Sciatic nerve (tissue), 2 donors: ENCODE measurements at places on chromosomes 12 and 14.

GRCh38 chr14:23148591-23149249 is 29.7 kb upstream of the CEBPE start:
- DNase-seq = no peak

DNA sequence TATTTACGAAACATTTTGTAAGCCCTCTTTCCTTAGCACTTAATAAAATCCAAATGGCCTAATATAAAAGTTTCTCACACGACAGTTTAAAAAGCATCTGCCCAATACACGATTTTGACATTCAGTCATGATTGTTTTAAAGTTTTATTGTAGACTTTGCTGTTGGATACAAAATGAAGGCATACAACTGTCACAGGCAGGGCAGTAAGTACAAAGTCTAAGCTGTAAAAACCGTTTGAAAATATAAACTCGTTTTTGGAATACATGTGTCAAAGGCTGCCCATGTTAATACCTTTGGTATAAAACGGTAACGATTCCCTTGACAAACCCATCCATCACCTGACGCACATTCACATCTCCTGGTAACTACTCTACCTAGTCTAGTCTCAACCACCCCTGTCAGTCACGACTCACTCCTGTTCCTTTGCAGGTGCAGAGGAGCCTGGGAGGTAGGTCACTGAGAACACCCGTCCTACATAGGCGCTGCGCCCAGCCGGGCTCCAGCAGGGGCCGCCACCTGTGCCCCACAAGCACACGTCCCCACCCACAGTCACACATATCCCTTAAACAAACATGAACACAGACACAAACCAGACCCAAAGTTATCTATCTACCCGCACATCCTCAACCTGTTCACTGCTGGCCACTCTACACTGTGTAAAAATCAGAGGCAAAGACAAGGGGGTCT is 27.1 kb downstream of the KCTD10 start:
- DNase-seq = no peak

DNA sequence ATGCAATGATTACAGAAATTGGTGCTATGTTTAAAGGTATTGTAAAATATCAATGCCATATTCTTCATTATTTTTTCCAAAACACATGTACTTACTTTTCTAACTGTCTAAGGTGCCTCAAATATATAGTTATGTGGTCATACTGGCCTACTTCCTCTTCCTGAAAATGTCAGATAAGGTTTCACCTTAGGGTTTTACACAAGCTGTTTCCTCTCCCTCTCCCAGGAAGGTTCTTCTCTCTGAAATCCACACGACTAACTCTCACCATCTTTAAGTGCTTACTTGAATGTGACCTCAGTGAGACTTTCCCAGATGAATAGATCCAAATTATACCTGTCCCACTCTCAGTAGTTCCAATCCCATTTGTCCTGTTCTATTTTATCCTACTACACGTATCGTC is 11.6 kb upstream of the CLEC4D start:
- DNase-seq = no peak

DNA sequence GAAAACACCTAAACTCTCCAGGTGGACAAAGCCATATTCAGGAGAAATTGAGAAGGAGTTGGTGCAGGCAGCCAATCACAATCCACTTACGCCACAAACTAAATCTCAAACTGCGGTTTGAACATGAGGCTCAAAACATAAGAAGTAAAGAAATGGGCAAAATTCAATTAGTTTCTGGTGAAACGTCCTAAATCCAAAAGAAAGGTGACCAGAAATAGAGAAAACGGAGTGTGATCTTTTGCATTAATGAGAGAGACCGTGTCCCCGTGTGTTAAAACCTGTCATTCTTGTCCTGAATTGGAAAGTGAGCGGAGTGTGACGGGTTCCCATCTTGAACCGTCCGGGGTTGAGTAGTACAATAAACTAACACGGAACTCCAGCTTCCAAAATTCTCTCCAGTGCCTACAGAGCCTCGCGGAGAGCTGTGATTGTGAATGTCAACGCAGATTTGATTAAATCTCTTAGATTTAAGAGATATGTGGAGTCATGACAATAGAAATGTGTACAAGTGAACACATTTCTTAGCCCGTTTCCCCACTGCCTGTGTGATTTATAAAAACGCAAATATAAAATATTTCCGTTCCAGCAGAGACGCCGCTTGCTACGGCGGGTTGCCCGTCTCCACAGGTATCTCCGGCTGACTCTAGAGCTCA is 595 bp upstream of the METAP2 start:
- DNase-seq = no peak

DNA sequence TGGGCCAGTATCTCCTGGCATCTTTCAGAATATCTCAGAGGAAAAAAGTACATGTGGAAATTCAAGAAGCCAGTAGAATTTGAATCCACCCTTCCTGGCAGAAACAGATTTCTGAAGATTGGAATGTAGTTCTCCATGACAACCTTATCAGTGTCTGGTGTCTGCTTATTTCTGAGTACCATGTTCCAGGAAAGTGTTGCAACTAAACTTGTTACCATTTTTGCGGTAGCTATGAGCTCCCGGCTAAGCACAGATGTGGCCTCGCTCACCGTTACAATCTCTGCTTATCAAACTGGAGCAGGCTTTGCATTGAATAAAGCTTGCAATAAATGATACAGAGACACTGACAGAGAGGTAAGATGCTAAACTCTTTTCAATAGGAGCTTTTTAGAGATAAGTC is 13.0 kb upstream of the ITPR2 start:
- no peak for DNase-seq

DNA sequence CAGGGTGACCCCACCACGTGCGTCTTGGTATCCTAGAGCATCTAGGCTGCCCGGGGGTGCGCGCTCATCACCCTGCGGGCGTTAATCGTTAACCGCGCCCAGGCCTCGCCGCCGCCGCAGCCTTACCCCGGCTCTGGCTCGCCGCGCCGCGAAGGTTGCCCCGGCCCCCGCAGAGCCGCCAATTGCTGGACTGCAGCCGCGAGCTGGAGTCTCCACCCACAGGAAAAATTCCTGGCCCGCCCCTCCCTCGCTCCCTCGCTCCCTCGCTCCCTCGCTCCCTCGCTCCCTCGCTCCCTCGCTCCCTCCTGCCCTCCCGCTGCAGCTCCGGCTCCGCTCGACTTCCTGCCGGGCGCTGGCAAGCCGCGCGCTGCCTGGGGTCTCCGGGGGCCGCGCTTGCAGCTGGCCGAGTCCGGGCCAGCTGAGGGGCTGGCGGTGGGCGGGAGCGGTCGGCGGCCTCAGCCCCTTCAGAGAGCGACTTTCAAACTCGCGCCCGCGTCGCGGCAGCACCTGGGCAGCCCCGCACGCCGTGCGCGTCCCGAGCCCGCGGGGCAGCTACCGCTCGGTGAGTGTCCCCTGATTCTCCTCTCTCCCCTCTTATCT is at the start of gene PLEKHG3:
PLEKHG3 (plus strand) TSS at position 282 of the 600 bp plus-strand sequence. CDS start 23,208 bp downstream, outside the sequence.
- peak; percentile 90 for DNase-seq

- DNase-seq = no peak
Observed at GRCh38 chr14:96197969-96198368, 6.7 kb upstream of the BDKRB2 start.

DNA sequence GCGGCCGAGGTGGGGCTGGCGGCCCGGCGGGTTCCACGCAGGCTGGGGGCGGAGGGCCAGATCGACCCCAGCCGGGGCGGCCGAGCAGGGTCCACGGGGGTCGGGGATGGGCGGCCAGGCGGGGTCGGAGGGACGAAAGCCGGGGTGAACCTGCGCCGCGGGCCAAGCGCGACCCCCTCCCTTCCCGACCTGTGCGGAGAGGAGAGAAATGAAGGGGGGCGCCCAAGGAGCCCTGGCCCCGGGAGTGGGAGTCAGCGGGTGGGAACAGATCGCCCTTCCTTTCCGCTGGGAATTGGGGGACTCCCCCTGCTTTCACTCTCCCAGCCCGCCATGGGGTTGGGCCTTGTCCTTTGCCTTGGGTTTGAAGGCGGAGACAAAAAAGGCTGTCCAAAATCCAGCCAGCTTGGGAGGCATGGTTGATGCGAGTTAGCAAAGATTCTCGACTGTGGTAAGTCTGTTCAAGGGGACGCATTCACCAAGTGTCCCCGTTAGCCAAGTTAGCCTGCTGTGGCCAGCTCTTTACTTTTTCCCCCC is 559 bp upstream of the CKAP4 start:
- peak; percentile 83 for DNase-seq

DNA sequence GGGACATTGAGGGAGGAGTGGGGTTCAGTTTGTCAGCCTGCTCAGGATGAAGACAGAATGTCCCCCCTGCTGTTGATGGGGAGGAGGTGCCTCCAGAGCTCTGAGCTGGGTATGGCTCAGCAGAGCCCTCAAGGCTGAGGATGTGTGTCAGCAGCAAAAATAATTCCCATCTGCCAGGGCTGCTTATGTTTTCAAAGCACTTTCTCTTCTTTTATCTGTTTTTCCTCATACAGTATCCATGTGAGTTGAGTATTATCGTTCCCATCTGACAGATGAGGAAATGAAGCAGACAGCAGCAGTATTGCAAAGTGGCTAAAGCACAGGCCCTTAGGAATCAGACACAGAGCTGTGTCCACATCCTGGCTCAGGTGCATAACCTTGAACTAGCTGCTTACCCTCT is 94.1 kb downstream of the SLC8A3 start:
- DNase-seq = no peak

DNA sequence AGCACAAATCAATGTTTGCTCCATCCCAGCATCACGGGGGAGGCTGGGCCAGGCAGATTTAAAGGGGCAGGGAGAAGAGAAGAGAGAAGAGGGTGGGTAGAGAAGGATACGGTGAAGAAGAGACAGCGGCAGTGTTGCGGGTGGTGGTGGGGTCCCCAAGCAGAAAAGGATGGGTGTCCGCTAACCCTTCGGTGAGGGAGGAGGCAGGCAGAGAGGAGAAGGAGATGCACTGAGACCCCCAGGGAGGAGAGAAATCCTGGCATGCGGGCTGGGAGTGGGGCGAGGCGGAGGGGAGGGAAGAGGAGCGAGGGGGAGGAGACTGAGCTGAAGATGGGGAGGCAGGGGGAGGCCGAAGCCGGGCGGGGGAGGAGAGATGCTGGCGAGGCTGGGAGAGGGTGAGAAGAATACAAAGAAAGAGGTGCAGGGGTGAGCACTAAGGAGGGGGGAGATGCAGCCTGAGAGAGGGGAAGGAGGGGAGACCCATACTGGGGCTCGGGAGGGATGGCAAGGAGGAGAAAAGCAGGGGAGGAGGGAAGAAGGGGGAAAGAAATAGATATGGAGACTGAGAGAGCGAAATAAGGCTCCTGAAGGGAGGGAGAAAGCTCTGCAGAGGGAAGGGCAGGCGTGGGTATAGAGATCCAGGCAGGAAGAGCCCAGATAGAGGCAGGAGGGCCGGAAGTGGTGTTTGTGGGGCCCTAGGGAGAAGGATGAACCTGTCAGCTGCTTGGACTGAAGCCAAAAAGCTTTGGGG is at the start of gene JPH4:
JPH4 (minus strand) TSS at position 231 of the 751 bp plus-strand sequence. CDS start 1,337 bp downstream, outside the sequence.
- no peak for DNase-seq

GRCh38 chr12:4974217-4974616 is 64.5 kb downstream of the KCNA1 start:
- no peak for DNase-seq

GRCh38 chr12:102118874-102119273 is 1.0 kb downstream of the NUP37 start:
- no peak for DNase-seq

DNA sequence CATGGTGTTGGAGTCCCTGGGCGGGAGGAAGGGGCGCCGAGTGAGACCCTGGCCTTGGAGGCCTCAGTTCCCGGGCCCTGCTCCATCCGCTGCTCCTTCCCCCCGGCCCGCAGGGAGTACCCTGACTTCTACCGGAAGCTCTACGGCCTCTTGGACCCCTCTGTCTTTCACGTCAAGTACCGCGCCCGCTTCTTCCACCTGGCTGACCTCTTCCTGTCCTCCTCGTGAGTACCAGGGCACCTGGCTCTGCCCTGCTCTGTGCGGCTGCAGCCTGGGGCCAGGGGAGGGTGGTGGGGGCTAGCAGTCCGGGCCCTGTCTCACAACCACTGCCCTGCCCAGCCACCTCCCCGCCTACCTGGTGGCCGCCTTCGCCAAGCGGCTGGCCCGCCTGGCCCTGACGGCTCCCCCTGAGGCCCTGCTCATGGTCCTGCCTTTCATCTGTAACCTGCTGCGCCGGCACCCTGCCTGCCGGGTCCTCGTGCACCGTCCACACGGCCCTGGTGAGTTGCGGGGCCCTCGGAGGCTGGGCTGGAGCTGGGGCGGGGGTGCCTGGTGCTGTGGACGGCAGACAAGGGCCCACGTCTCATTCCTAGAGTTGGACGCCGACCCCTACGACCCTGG is 7.0 kb downstream of the NOC4L start:
- peak; percentile 54 for DNase-seq

DNA sequence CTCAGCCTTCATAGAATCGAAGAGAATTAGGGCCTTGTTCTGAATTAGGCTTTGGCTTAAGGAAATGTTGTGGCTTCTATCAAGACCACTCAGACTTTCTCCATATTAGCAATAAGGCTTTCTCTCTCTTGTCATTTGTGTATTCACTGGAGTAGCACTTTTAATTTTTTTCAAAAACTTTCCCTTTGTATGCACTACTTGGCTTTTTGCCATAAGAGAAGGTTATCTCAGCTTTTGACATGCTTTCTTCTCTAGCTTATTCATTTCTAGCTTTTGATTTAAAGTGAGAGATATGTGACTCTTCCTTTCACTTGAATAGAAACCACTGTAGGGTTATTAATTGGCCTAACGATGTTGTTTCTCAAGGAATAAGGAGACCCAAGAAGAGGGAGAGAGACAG is 244.2 kb downstream of the GPHN start:
- DNase-seq = no peak

DNA sequence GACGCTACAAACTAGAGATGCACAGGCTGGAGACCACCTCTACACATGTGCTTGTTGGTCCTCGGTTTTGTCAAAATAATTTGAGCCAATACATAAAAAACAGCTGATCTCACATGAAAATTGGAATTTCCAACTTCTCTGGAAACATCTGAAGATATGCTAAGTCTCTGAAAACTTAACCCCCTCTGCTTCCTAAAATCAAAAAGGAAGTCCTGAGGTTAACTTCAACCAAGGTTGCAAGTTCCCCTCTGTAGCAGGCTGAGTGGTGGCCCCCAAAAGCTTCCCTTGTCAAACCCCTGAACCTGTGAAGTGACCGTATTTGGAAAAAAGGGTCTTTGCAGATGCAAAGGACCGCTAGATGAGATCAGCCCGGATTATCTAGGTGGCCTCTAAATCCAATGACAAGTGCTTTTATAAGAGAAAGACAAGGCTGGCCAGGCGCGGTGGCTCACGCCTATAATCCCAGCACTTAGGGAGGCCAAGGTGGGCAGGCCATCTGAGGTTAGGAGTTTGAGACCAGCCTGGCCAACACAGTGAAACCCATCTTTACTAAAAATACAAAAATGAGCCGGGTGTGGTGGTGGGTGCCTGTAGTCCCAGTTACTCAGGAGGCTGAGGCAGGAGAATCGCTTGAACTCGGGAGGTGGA is 32.0 kb upstream of the VPS37B start:
- no peak for DNase-seq

- no peak for DNase-seq
Observed at GRCh38 chr12:23361971-23362370, 587.5 kb downstream of the SOX5 start.
